Stimulated activated CD4-positive, alpha-beta T cell treated with anti-CD3 and anti-CD28 coated beads, Interleukin-2, amount 100 ng/mL, for 4 hours (primary cell): ENCODE measurements at places on chromosomes 2 and 18.

DNA sequence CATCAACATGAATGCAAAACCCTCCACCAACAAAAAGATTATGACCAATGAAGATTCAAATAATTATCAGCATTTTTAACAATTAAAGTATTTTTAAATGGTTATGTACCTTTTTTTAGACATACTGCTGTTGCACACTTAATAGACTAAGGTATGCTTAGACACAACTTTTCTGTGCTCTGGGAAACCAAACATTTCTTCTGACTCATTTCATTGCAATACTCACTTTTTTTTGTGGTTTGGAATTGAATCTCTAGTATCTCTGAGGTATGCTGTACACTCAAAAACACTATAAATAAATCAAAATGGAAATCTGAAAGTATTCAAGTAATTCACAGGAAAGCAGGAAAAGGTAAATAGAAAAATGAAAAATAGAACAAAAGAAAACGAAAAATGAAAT, 247.9 kb upstream of the POU3F3 start:
- no peak for DNase-seq

- no peak for DNase-seq
Measured at GRCh38 chr2:70826696-70827350, 6.4 kb upstream of the CLEC4F start.

GRCh38 chr2:225328192-225328591, 71.3 kb upstream of the NYAP2 start:
- DNase-seq = no peak

DNA sequence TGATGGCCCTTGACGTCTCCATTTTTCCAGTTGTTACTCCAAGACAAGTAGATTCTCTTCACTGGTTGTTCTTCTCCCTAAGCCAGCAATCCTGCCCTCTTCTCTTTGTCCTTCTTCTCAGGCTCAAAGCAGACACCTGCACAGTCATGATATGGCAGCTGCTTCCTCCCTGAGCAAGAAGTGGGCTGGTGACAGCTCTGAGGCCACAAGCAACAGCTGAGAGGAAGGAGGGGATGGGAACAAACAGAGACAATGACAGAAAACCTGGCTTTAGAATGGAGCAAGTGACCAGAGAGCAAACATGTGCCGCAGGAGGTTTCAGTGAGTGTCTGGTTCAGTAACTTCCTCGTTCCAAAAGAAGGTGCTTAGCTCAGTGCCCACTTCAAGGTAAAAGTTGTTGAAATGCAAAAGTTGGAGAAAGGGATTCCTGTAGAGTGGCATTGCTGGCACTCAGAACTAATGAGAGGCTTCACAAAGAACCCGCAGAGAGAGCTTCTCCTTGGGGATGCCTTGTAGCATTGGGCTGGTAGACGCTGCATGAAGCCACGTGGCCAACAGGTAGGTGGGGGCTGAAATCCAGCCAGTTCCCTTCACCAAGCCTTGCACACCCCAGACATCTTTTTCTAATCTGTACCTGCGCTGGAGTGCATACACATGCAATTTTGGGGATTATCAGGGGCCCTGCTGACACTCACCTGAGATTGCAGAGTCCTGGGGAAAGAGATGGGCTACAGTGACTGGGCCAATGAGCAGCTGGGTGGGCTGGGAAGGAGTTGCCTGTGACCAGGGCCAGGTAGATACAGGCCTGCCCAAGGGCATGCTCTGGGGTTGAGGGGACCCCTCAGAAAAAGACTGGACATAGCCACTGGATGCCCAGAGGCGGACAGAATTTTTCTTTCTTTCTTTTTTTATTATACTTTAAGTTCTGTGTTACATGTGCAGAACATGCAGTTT, 153.3 kb upstream of the RAB12 start:
- no peak for DNase-seq

DNA sequence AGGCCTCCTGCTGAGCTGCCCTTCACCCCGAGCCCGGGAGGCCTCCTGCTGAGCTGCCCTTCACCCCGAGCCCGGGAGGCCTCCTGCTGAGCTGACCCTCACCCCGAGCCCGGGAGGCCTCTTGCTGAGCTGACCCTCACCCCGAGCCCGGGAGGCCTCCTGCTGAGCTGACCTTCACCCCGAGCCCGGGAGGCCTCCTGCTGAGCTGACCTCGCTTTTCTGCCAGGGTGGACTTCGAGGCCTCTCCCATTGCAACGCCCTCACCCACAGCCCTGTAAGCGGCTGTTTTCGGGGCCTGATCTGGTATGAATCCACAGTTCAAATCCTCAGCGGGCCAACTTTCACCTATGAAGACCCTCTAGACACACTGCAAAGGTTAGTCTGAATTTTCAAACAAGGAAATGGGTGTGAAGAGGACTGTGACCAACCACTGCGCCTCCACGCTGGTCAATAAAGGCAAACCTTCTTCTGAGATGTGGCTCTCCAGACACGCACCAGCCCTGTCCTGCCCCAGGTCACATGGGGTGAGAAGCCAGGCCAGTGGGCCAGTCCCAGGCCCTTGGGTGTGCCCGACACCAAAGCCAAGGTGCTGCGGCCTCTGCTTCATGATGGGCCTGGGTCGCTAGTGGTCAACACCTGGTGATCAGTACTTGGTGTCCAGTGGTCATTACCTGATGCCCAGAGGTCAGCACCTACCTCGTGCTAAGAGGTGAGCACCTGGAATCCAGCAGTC, 225.1 kb upstream of the SALL3 start:
- no peak for DNase-seq

- no peak for DNase-seq
Measured at GRCh38 chr2:205461678-205462665, 220.3 kb upstream of the NRP2 start.

DNA sequence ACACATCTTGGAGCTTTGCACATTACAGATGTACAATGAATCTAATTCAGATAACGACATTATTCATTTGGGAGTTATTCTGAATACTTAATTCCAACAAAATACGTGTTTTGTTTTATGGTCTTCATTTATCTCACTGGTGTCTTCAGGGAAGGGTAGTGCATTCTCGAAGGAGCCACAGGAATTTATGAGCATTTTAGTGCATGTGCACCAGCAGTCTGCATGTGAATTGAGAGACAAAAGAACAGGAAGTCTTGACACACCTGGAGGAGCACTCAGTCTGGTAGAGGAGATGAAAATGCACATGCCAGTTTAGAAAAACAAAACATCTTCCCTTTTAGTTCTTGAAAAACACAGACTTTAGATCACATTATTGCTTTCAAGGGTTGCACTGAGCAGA, 228.7 kb downstream of the LRATD1 start:
- no peak for DNase-seq

DNA sequence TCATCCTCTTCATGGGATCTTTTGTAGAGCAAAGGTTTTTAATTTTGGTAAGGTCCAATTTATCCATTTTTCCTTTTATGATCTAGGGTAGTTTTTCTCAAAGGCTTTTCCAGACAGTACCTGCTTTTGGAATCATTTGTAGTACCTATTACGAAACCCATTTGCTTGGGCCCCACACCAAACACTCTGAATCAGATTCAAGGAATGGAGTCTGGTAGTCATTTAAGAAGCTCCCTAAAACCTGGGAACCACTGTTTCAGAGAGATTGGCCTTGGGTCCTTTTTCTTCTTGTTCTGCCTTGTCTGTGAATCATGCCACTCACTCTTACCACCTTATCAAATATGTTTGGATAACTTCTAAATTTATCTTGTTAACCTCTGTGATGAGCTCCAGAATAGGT, 40.3 kb downstream of the OSBPL6 start:
- no peak for DNase-seq

DNA sequence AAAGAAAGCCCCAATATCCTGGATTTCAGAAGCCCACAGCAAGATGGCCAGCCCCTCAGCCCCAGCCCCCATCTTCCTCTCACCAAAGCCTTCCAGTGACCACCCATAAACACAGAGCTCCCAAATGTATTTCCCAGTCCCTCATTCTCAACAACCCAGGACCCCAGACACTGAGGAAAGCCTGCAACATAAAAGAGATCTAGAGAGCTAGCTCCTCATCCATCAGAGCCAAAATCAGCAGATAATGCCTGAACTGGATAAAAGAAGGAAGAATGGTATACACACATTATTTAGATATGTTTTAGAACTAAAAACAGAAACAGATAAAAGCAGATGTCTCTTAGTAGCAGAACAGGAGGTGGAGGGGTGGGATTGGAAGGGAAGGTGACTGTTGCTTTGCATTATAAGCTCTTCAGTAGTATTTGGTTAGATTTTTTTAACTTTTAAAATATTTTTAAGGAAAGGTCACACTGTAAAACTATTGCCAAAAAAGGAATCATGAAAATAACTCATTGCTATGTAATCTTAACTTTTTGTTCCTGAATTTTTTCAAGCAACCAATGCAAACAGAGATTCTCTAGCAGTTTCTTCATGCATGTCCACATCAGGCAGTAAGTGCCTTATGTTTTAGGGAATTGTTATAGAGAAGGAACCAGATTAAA, 144.2 kb upstream of the PKDCC start:
- DNase-seq = no peak

DNA sequence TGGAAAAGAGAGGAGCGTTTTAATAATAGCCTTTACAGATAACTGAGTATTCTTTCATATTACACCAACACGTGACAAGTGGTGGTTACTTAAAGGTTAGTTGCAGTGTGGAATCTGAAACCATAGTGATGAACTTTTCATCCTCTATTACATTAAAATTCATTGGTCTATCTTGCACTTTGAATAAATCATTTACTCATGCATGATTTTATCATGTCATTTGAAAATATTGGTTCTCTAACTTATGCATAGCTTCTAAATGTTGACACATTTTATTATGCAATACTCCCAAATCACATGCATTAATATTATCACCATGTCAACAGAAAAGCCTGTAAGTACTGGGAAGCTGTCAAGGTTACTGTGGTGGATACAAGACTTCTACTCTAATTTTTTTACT, 1432.2 kb downstream of the LRP1B start:
- DNase-seq = no peak

DNA sequence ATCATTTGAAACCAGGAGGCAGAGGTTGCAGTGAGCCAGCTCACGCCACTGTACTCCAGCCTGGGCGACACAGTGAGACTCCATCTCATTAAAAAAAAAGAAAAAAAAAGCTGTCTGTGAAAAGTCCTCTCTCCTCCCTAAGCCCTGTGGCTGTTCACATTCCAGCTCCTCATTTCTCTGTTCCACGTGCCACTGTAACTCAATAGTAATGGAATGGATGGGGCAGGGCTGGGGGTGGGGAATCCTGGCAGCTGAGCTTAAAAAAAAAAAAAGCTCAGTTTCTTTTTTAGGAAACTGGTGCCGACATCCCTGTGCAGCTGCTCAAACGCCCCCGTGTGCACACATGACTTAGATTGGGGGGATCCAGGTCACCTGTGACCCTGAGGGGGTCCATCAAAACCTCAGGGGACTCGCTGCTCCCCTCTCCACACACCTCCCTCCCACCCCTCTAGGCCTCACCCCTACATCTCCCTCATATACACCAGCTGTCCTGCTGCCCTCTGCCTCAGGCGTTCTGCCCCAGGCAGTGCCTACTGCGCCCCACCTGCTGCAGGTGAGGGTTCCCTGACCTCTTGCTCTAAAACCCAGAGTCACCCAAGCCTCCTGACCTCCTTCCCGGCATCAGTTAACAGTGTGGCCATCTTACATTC, 255.4 kb downstream of the AGAP1 start:
- DNase-seq = no peak

GRCh38 chr2:70304498-70304897, 2.6 kb upstream of the FAM136A start:
- no peak for DNase-seq

- DNase-seq = no peak
Measured at GRCh38 chr2:145573608-145574007, 1053.7 kb upstream of the ZEB2 start.

- DNase-seq = no peak
Measured at GRCh38 chr2:55204950-55205349, 27.1 kb downstream of the CLHC1 start.

- no peak for DNase-seq
Measured at GRCh38 chr2:31957354-31958139, 53.3 kb downstream of the MEMO1 start.

DNA sequence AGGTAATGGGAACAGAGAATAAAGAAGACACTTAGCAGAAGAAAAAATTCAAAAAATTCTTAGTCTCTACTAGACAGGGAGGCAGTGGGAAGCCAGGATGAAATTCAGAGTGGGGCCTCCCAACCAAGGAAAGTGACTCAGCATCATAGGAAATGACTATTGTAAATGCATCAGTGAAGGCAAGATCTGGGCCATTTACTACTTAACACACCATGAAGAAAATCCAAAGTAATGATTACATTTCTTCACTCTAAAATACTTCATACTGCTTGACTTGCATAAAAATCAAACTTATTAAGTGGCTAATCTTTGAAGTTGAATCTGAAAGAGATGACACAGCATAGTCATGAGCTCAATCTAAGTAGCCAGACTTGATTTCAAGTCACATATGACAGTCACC, 405.8 kb upstream of the SLC39A10 start:
- DNase-seq = no peak

- no peak for DNase-seq
Measured at GRCh38 chr2:152622219-152622618, 95.0 kb downstream of the PRPF40A start.

- no peak for DNase-seq
Measured at GRCh38 chr18:59377613-59378337, 18.7 kb upstream of the LMAN1 start.

DNA sequence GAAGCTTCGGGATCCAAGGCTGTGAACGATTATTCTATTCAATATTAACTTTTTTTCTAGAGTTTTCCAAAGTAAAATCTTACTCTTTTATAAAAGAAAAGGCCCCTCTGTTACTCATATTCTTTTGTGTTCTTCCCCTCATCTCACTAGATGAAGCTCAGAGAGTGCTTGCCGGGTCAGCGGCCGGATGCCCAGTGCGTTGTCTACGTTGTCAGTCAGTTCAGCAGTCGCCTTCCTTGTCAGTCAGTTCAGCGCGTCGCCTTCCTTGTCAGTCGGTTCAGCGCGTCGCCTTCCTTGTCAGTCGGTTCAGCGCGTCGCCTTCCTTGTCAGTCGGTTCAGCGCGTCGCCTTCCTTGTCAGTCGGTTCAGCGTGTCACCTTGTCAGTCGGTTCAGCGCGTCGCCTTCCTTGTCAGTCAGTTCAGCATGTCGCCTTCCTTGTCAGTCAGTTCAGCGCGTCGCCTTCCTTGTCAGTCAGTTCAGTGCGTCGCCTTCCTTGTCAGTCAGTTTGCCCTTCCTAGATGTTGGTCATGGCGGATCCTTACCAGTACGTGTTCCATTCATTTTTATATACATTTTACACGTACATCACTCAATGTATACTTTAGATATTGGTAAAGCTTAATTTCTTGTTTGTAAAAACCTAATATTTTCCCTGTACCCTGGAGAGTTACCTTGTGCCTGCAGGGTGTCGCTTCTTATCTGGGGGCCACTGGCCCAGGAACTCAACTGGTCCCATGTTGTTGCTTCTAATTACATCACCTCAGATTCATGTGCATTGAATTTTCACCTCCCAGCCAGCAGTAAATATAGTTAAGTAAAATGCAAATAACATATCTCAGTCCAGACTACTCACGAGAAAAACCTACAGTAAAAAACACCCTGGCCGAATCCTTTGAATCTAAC, 206.9 kb downstream of the ASB1 start:
- no peak for DNase-seq

GRCh38 chr2:160924936-160925353, 235.3 kb upstream of the TANK start:
- no peak for DNase-seq
